ENCODE measurements at places on chromosomes 12 and 14. TPM values are rescaled to one million over a fixed set of nuclear protein-coding genes. Genes with fewer than 3 reads are reported as not detected.
A peak's percentile ranks its signal among the peaks of the same experiment; 100 is the strongest.

GRCh38 chr14:79167957-79168356 is 997.8 kb downstream of the NRXN3 start:
- no peak for DNase-seq

- DNase-seq = peak; percentile 98
Measured at GRCh38 chr12:118372541-118373495, at the start of gene TAOK3. TSS of gene TAOK3 (minus strand) at chr12:118372907. CDS start at chr12:118255567, 117,340 bp downstream.

GRCh38 chr12:94650143-94651056 is at the start of gene TMCC3:
TSS of gene TMCC3 (minus strand) at chr12:94650557. CDS start at chr12:94650430, 127 bp downstream.
- peak; percentile 65 for DNase-seq

Gene FSCB
- not detected for total RNA-seq

Measured in colonic mucosa (tissue), 4 donors.